ENCODE measurements at places on chromosomes 7 and 10.

GRCh38 chr7:315516-316265 lies 25.7 kb downstream of the FOXL3 start:
- DNase-seq, result no peak

GRCh38 chr7:2537981-2538851 lies 17.1 kb downstream of the BRAT1 start:
- DNase-seq, result no peak

DNA sequence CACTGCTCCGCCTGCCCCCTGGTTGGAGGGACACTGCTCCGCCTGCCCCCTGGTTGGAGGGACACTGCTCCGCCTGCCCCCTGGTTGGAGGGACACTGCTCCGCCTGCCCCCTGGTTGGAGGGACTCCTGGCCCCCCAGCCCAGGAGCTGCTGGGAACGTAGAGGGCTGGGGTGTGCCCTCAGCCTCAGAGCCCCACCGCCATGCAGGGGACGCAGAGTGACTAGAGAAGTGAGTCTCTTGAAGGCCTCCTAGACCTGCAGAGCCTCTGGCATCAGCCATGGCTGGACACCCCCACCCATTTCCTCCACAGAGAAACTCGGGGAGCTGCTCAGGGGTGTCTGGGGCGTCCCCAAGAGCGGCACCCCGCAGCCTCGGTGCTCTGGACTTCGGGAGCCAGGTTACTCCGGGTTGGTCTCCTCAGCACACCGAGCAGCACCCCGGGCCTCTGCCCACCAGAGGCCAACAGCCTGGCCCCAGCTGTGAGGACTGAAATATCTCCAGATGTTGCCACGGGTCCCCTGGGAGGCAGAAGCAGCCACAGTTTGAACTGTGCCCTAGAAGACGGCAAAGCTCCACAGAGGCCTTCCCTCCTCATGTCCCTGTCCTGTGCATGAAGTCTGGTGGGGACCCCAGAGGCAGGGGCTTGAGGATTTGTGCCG lies 191.9 kb downstream of the ELFN1 start:
- no peak for DNase-seq

DNA sequence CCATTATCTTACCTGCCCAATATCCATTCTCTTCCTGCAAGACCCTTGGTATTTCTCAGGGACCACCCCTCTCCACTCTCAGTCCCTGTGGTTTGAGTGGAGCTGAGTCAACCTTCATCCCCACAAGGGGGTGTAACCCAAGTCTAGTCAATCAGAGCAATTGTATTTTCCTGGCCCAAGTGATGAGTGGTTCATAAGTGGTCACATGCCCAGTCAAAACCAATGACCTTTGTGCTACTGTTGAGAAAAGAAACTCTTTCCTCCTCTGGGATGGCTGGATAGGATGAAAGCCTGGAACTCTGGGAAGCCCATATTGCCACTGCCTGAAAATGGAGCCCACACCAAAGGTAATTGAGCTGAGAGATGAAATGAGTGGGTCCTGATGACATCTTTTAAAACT lies 93.6 kb downstream of the SNX10 start:
- no peak for DNase-seq

GRCh38 chr7:122303531-122304318 lies 825 bp downstream of the FEZF1 start:
- DNase-seq, result no peak

DNA sequence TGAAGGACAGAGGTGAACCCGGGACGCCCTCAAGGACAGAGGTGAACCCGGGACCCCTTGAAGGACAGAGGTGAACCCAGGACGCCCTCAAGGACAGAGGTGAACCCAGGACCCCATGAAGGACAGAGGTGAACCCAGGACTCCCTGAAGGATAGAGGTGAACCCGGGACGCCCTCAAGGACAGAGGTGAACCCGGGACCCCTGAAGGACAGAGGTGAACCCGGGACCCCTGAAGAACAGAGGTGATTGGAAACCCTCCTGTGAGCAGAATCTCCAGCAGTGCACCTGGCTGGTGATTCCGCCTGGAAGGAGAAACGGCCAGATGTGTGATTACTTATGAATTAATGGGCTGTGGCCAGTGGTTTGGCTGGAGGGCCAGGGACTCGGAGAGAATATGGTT lies 272.3 kb downstream of the PTPRN2 start:
- no peak for DNase-seq

DNA sequence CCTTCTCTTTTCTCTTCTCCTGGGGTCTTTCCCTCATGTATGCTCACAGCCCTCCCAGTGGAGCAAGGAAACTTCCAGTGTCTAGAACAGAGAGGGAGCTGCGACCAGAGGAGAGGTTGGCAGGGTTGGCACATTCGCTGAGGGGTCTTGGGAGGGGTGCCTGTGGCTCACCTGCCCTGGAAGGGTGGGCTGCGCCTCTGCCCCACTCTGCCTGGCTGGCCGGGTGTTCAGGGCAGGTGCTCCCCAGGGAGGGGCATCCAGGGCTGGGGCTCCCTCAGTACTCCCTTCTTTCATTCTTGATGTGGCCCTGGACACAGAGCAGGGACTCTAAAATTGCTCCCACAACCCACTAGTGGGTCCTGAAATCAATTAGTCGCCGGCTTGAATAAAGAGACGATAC lies 16.9 kb downstream of the SHH start:
- DNase-seq, result no peak

DNA sequence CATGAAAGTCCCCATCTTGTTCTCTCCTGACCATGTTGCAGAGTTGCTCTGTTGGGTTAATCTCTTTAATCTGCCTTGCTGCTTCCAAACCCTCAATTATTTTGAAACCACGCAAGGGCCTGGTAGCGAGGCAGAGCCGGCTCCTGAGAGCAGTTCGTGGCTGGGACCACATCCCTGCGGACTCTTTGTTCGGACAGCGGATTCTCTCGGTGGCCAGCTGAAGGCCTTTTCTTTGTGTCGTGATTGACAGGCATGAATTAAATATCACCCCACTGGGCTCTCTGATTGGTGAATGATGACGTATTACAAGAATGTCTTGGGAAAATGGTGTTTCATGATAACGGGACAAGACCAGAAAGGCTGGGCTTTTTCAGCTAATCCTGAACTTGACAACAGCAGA lies 66.9 kb upstream of the ARHGAP21 start:
- DNase-seq, result no peak

DNA sequence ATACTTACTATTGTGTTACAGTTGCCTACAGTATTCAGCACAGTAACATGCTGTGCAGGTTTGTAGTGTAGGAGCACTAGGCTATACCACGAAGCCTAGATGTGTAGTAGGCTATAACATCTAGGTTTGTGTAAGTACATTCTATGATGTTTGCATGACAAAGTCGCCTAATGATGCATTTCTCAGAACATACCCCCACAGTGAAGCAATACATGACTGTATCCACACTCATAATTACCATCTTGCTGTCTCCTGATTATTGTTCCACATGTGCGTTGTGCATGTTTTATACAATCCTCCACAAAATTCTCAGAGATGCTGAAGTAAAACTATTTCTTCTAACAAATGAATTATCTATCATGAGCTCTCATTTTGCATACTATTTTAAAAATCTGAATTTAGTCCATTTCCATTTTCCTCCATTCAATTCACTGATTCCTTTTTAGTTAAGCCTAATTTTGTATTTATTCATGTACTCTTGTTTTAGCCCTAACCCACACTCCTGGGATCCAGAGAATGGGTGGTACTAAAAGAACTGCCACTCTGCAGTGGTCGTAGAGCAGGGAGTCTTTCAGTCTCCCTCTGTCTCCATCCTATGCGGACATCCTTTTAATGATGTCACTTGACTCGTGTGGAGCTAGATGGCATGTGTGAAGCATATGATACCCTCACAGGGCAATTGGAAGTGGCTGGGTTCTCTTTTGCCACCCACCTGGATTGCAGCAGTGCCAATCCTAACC lies 67.6 kb upstream of the CAV2 start:
- DNase-seq, result no peak

- no peak for DNase-seq
These were observed 749.2 kb upstream of the PCDH15 start for GRCh38 chr10:55550236-55550635.

DNA sequence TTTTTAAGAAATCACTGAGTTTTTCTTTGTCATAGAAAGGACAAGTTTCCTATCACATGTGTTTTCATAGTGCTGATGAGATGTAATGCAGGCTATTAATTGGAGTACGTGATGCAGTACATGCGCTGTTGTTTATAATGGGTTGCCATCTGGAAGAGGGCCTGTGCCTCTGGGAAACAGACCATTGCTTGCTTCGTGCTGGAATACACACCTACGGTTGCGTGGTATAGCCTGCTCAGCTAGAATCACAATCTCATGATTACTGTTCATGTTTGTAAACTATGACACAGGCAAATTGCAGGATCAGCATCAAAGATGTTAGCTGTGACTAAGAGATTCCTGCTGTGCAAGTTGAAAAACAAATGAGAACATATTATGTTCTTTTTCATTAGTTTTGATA lies 107.2 kb upstream of the STEAP1B start:
- no peak for DNase-seq

GRCh38 chr10:80421707-80422536 lies 13.6 kb downstream of the PRXL2A start:
- DNase-seq, result no peak

DNA sequence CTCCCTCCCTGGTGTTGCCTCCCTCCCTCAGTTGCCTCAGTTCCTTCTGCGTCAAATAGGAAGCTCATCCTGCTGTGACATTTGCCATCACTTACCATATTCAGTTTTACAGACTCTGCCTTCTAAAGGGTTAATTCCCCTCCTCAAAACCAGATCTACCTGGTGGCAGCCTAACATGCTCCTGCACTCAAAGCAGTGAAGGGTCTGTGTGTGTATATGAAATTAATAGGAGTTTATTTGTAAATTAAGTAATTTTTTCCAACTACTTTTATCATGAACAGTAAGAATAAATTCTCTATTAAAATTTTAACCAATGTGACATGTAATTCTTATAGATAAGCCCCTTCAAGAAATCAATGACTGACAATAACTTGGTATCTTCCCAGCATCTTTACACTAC lies 158.6 kb upstream of the INSYN2A start:
- DNase-seq, result no peak

DNA sequence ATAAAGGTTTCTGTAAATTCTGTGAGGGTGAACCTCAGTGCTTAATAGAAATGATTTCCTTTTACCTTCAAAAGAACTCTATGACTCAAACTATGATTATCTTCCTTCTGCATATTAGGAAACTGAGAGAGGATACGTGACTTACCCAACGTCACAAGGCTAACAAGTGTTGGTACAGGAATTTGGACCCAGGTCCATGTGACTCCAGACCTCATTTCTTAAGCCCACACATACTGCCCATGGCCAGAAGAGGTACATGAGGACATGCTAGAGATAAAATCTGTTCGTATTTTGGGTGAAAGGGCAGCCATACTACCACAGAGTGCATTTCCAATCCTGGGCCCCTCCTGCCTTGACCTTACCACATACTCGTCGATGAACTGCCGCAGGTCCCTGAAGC lies 61.5 kb upstream of the TM9SF3 start:
- no peak for DNase-seq

GRCh38 chr10:92690211-92690914 lies 608 bp downstream of the HHEX start:
- DNase-seq, result peak; percentile 41
